ENCODE measurements at places on chromosomes 12 and 14.

- no peak for DNase-seq
These were observed 586.3 kb downstream of the BCL11B start for GRCh38 chr14:98685725-98686124.

DNA sequence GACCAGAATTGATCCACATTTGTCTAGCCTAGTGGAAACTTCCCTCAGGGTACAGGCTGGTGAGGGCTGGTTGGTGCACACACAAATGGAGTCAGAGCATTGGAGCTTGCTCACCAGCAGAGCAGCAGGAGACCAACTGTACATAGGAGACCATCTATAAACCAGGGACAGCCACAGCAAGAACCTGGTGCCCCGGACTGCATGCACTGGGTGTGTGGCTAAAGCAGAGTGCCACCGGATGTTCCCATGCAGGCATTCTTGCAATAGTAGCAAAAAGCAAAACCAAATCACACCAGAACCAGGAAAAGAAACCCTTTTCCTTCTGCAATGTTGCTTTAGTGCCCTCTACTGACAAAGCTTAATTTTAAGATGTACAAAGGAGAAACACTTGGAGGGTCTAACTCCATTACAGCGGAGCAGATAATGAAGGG is 136.4 kb downstream of the MDGA2 start:
- DNase-seq = no peak

DNA sequence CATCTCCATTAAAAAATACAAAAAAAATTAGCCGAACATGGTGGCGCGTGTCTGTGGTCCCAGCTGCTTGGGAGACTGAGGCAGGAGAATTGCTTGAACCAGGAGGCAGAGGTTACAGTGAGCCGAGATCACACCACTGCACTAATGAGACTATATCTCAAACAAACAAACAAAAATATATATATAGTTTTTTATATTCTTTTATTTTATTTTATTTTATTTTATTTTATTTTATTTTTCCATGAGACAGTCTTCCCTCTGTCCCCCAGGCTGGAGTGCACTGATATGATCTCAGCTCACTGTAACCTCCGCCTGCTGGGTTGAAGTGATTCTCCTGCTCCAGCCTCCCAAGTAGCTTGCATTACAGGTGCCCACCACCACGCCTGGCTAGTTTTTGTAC is 79.5 kb downstream of the IRF2BPL start:
- no peak for DNase-seq

GRCh38 chr14:74955229-74956026 is at the start of gene PGF:
Gene PGF (minus strand): TSS chr14:74955597. CDS start chr14:74955242, 355 bp downstream.
- peak; percentile 32 for DNase-seq

DNA sequence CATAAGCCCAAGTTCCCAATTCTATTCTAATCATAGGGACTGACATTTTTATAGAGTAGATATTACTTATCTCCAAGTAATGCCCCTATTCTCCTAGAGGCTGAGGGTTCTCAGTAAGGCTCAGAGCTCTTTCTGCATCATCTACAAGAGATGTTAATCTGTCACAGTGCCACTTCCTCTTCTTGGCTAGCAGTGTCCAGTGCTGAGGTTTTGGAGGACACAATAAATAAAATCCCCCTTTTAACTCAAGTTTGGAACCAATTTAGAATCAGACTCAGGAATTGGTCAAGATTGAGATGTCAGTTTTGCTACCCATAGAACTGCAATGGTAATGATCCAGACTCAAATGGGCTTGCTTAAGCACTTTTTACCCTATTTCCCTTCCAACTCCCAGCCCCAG is 154.1 kb upstream of the ARID2 start:
- DNase-seq = no peak

GRCh38 chr14:63910583-63911363 is 58.0 kb downstream of the SYNE2 start:
- no peak for DNase-seq

GRCh38 chr12:131818821-131819585 is 9.2 kb upstream of the MMP17 start:
- no peak for DNase-seq

- no peak for DNase-seq
These were observed 38.0 kb upstream of the RAP1B start for GRCh38 chr12:68572661-68573060.

- DNase-seq = no peak
These were observed 91.0 kb upstream of the EEA1 start for GRCh38 chr12:93019975-93020630.

- peak; percentile 91 for DNase-seq
These were observed at the start of gene PRDM4 for GRCh38 chr12:107760809-107761501. Gene PRDM4 (minus strand): TSS chr12:107761137. CDS start chr12:107760515, 622 bp downstream.

DNA sequence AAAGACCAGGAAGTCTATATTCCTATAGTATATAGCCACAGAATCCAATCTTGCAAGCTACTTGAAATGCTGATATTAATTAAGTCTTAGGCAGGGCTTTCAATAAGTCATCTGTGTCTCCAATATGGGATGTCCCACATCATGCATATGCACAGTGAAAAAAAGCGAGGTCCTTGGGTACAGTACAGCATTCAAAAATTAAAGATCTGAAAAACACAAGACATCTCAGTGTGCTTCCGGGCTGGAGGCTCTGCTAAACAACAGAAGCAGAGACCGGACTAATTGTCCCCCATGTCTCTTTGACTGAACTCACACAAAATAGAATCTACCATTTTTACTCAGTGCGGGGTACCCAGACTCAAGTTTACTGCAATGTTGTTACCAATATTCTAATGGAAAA is 156.0 kb downstream of the DAD1 start:
- DNase-seq = no peak

DNA sequence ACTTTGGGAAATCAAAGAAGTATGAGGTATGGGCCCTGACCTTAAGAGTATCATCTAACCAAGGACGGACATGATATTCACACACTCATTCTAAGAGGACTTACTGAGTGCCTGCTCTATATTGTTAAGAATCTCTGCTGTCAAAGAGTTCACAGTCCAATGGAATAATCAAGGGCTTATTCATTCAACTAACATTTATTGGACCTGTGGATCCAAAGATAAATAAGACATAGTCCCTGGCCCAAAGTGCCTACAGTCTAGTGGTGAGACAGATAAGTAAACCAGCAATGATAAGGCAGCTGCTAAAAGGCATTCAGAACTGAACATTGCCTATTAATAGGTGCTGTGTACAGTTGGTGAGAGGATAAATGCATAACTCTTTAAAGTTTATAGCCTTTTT is 11.0 kb downstream of the WDR20 start:
- DNase-seq = no peak

GRCh38 chr14:57533214-57533613 is 39.6 kb upstream of the CCDC198 start:
- DNase-seq = no peak

DNA sequence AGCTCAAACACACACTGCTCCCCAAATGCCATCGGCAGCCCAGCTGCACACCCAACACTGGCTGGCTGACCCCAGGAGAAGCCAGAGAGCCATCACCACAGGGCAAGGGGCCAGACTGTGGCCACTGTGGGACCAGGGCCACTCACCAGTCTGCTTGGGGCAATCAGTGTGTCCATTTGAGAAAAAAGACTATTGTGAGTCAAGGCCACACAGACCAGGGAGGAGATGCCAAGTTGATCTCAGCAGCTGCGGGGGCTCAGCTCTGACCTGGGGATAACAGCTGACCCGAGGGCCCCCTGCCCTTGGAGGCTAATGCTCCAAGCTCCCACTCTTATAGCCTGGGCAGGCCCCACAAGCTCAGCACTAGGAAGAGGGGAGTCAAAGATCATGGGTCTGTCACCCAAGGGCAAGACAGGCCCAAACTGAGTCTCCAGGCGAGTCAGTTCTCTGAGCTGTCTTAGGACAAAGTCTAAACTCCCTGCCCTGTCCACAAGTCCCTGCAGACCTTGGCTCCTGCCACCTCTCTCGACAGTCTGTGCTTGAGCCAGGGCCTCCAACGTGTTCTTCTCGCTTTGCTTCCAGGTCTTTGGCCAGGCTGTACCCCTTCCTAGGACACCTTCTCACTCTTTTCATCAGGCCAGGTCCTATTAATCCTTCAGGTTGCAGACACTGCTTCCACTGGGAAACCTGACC is 30.1 kb upstream of the PNMA1 start:
- DNase-seq = no peak

- DNase-seq = no peak
These were observed 39.8 kb upstream of the HMGA2 start for GRCh38 chr12:65784289-65785015.

DNA sequence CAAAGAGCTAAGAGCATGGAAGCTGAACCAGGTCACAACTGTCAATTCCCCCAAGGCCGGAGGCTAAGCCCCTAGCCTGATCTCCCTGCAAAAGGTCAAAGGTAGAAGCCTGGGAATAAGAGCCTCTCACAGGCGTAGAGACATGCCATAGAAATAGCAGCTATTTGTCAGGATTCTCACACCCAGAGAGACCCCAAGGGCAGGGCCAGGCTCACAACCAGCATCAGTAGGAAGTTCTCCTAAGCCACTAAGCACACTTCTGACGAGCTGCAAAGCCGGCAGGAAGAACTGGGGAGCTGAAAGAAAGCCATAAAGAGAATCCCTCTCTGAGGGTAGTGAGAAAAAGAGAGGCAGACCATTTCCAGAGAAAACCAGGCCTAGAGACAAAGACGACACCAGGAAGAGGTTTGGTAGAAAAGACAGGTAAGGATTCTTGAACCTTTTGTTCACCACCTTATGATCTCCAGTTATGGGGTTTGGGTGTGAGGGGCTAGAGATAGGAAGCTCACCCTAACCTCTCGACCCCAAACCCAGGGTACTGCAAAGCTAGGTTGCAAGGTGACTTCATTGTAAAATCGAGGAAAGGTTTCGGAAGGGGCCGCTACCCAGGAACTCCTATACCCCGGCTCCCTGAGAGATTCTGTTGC is 1.0 kb downstream of the SMARCC2 start:
- no peak for DNase-seq

- no peak for DNase-seq
These were observed 229.2 kb downstream of the EMP1 start for GRCh38 chr12:13425766-13426165.

- DNase-seq = no peak
These were observed 12.3 kb downstream of the BRAP start for GRCh38 chr12:111673503-111673902.

- DNase-seq = no peak
These were observed 224.0 kb downstream of the KTN1 start for GRCh38 chr14:55803873-55804553.

DNA sequence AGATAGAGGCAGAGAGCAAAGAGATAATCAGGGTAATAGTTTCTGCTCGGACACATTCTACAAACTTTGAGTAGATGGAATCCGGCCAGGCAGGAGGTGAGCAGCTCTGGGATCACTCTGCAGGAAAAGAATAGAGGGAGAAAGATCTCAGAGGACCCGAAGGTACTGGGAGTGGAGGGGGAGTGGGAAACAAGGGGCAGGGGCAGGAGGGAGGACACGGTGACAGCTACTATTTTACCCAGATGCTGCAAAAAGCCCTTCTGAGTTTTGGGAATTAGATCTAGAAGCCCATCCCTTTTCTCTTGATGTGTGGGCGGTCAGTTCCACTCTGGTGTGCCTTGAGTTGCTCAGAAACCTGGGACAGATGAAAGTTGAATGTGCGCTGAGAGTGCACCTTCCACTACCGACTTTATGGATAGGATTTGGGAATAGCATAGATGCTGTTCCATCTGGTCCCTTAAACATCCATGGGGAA is 556 bp downstream of the GPRC5A start:
- no peak for DNase-seq

DNA sequence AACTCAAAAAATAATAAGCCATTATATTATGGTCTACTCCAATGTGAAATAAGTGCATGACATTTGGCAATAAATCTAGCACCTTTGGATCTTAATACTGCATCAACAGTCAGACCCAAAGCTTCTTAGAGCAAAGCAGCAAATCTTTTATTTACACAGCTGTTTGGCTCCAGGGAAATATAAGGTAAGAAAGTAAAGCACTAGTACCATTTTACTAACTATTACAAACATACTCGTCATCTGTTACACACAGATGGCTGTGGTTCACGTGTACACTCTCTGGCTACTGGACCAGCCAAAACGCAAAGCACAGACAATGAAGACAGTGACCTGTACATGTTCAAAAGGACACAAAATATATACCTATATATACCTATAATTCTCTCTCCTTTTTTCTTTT is 2.8 kb downstream of the FGD6 start:
- no peak for DNase-seq

- DNase-seq = no peak
These were observed 101.8 kb upstream of the DIO3 start for GRCh38 chr14:101459551-101459900.

GRCh38 chr12:51661836-51662235 is 70.8 kb downstream of the SCN8A start:
- DNase-seq = no peak
